ENCODE measurements at places on chromosomes 7 and 10.

DNA sequence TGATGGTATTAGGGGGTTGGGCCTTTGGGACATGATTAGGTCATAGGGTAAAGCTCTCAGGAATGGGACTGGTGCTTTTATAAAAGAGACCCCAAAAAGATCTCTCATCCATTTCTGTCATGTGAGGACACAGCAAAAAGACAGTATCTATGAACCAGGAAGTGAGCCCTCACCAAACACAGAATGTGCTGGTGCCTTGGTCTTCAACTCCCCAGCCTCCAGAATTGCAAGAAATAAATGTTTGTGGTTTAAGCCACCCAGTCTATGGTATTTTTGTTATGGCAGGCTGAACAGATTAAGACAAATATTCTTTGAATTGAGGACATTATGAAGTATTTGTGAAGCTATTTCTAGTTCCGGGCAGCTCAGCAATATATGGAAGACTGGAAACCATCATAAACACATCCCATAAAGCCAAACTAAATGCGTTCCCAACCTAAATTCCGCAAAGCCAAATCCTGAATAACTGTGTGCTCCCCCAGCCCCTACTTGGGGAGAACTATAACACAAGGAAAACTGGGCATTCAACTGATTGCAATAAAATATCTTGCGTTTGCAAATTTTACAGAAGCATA lies 153.7 kb downstream of the GALNT17 start:
- DNase-seq = no peak

- DNase-seq = no peak
Measured at GRCh38 chr10:114879541-114880158, 58.1 kb downstream of the FHIP2A start.

- no peak for DNase-seq
Measured at GRCh38 chr10:72229261-72230251, 13.5 kb upstream of the ASCC1 start.

GRCh38 chr7:42650171-42650570 lies 261.7 kb downstream of the C7orf25 start:
- DNase-seq = no peak

DNA sequence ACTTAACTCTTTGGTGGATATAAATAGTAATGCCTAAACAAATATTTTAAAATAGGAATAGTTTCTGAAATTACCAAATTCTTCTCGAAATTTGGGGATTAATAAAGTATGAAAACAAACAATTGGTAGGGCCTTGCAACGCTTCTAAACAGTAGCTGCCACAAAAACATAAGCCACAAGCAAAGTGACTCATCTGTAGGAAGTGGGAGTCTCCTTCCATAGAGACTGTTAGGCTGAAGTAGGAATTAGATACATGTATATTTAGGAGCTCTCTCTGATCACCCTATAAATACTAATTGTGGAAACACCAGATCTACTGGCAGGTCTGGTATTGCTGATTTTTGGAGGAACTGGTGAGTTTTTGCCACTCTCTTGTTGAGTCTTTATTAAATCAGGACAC lies 5.7 kb upstream of the LMOD2 start:
- no peak for DNase-seq

GRCh38 chr10:82934429-82934828 lies 1059.4 kb downstream of the NRG3 start:
- DNase-seq = no peak

- no peak for DNase-seq
Measured at GRCh38 chr7:90239050-90239449, 5.9 kb upstream of the CFAP69 start.
